Stimulated activated CD8-positive, alpha-beta memory T cell treated with anti-CD3 and anti-CD28 coated beads, Interleukin-15, amount 100 ng/mL, for 48 hours (primary cell): ENCODE measurements at places on chromosomes 7 and 10.

- DNase-seq = no peak
Observed at GRCh38 chr7:101644879-101645278, 15.8 kb upstream of the MYL10 start.

- DNase-seq = no peak
Observed at GRCh38 chr7:129159539-129159938, 15.0 kb downstream of the TSPAN33 start.

DNA sequence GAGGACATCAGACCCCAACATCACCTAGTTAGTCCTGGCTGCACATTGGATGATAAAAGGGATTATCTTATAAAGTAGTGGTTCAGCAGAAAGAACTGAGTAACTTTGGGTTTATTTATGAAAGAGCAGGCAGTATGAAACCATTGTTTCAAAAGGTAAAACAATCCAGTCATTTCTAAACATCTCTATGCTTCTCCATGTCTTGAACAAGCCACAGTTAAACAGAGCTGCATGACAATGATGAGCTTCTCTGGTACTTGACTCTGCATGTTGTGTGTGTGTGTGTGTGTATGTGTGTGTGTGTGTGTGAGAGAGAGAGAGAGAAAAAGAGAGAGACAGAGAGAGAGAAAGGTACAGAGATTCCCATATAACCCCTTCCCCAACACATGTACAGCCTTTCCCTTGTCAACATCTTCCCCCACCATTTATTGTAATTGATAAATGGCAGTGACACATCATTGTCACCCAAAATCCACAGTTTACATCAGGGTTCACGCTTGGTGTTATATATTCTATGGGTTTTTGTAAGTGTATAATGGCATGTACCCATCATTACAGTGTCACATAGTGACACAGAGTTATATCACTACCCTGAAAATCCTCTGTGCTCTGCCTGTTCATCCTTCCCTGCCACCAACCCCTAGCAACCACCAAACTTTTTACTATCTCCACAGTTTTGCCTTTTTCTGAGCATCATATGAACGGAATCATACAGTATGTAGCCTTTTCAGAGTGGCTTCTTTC, 32.8 kb upstream of the SLC18A3 start:
- DNase-seq = no peak

- DNase-seq = no peak
Observed at GRCh38 chr10:72821606-72822005, 71.9 kb upstream of the OIT3 start.

DNA sequence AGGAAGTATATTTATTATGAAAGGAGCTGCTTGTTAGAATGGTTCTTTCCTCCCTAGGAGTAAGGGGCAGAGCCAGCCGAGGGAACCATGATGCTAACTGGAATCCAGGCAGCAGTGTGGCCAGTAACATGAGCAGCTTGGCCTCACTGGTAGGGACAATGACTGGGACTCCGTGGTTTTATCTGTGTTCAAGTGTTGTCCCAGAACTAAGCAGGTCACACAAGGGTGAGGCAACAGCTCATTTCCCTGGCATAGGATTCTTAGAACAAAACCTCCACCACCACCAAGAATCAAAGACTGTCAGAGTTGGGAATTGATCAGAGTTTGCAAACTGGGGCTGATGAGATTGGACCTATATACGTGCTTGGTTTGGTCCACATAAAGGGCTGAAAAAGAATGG, 138.9 kb upstream of the COBL start:
- DNase-seq = no peak
